ENCODE measurements at places on chromosomes 6 and 20. TPM values are rescaled to one million over a fixed set of nuclear protein-coding genes. Genes with fewer than 3 reads are reported as not detected.

The LY6G5C gene
- 3.2 TPM for total RNA-seq

The CFB gene
- total RNA-seq, result 1.4 TPM

The PRDM13 gene
- under 0.01 TPM for total RNA-seq

The GZF1 gene
- 19.6 TPM for total RNA-seq

The ATF6B gene
- total RNA-seq, result 29.8 TPM

The OPN5 gene
- total RNA-seq, result not detected
